ENCODE measurements at places on chromosomes 2 and 18.

DNA sequence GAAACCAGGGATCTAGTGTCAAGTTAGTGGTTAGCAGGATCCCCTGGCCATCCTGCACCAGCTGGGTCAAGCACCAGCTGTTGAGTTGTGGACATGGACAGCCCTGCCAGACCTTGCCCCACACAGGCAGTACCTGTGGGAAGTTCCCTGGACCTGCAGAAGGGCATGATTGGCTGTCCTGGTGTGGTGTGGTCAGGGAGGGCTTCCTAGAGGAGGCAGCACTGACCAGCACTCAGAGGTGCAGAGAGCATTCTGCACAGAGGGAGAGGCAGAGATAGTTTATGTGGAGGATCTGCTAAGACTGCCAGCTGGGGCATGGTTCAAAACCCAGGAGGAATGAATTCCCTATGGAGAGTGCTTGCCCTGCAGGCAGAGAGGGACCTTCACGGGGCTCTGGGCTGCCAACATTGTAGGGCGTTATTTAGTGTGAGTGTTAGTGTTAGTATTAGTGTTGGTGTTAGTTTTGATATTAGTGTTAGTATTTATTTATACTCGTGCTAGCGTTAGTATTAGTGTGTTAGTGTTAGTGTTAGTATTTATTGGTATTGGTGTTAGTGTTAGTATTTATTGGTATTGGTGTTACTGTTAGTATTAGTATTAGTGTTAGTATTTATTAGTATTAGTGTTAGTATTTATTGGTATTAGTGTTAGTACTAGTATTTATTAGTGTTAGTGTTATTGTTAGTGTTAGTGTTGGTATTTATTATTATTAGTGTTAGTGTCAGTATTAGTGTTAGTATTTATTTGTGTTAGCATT lies 31.9 kb downstream of the TWIST2 start:
- DNase-seq: no peak

DNA sequence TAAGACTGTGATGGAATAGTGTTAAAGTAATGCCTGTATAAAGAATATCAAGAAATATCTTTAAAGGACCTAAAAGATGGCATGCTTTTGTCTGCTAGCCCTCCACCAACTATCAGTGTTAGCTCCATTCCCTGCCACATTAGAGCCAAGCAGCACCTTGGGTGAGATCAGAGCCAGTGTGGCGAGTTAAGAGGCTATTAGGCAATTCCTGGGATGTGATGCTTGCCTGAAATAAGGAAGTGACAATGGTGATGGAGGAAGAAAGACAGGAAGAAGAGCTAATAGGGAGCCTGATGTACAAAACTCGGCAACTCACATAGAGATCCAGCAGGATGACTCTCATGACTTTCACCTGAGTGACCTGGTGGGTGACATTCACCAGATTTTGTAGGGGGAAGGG lies 143.5 kb downstream of the ZEB2 start:
- no peak for DNase-seq

GRCh38 chr2:125684256-125684655 lies 971.7 kb upstream of the GYPC start:
- DNase-seq: no peak

DNA sequence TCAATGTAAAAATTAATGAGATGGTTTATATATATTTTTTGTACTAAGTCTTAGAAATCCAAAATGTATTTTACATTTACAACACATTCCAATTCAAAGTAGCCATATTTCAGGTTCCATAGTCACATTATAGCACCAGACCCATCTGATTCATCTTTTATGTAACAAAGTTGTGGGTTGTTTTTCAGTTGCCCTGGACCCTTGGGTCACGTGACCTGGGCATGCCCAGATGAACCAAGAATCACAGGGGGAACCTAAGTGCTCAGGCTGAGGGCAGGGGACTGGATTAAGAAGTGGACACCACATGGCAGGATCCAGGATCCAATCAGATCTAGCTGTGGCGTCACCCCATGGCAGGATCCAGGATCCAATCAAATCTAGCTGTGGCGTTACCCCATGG lies 44.9 kb upstream of the NDUFV2 start:
- DNase-seq: no peak

- DNase-seq: no peak
Observed at GRCh38 chr18:72086421-72086820, 457.7 kb downstream of the CBLN2 start.

- DNase-seq: no peak
Observed at GRCh38 chr2:8856176-8856575, 18.8 kb upstream of the KIDINS220 start.

DNA sequence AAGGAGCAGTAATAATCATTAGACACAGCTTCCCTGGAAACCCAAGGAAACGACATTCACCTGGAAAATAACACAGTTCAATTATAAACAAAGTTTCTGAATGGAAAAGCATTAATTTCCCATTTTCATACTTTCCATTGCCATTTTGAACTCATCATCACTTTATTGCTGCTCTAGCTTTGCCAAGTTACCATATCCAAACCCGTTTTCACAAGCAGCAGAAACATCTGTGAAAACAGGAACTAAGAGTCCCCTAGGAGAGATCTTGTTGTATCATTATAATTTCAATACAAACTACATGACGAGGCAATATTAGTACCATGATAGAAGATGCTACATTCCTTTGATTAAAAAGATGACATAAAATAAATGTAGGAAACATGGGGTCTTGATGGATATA lies 597.0 kb upstream of the NRXN1 start:
- DNase-seq: no peak

- DNase-seq: no peak
Observed at GRCh38 chr2:207083361-207084110, 82.2 kb downstream of the KLF7 start.

GRCh38 chr2:28287256-28287915 lies 105.3 kb upstream of the FOSL2 start:
- DNase-seq: no peak

DNA sequence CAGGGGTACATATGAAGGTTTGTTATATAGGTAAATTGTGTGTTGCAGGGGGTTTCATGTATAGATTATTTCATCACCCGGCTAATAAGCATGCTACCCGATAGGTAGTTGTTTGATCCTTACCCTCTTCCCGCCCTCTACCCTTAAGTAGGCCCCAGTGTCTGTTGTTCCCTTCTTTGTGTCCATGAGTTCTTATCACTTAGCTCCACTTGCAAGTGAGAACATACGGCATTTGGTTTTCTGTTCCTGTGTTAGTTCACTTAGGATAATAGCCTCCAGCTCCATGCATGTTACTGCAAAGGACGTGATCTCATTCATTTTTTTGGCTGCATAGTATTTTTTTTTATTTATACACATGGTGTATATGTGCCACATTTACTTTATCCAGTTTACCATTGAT lies 34.2 kb upstream of the ELAC1 start:
- no peak for DNase-seq

GRCh38 chr2:23294238-23294637 lies 90.7 kb upstream of the KLHL29 start:
- no peak for DNase-seq

DNA sequence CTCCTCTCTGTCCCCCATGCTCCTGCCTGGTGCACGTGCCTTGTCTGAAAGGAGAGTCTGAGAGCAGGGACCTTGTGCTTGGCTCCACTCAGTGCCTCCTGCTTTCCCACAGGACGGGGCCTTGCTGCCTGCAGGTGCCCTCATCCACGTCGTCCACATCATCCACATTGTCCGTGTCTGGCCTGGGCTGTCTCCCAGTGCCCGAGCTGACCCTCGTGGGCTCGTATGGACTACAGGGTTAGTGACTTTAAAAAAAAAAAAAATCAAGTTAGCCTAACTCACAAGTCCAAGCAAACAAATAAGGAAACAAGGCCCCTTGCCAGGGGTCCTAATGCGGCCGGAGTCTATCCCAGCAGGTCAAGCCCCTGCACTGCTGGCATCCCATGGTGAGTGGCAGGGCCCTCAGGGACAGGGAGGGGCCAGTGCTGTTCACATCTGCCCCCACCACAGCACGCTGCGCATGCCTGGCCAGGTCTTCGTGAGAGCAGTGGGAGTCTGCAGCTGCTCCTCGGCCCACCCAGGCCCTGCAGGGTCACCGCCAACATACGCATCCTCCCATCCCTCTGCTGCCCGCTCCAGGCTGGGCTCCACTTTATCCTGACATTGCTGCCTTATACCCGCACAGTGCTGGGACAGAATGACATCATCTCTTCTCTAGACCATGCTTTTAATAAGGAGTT lies 232.6 kb downstream of the NDUFA10 start:
- no peak for DNase-seq

GRCh38 chr2:66547887-66548286 lies 113.0 kb downstream of the MEIS1 start:
- no peak for DNase-seq

- DNase-seq: no peak
Observed at GRCh38 chr18:572091-572830, 7.9 kb upstream of the CETN1 start.

- DNase-seq: no peak
Observed at GRCh38 chr18:61718944-61719343, 173.9 kb downstream of the RNF152 start.

- no peak for DNase-seq
Observed at GRCh38 chr2:235740821-235741220, 247.0 kb downstream of the AGAP1 start.

DNA sequence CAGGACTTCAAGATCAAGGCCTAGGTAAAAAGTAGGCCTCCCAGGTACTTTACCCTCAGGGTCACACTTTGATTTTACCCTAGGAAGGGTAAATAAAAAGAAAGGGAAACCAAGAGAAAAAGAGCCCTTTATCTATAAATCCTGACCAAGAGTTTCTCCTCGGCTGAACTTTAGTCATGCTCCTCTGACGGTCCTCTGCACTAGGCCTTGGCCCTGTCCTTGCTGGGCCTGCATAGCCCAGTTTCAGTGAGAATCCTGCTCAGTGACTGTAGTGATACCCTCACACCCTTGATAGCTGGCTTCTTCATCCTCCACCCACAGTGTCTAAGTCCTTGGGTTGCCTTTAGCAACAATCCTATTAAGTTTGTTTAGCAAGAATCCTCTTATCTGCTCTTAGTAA lies 20.5 kb upstream of the ITSN2 start:
- no peak for DNase-seq

GRCh38 chr2:164496881-164497280 lies 124.4 kb downstream of the GRB14 start:
- DNase-seq: no peak

DNA sequence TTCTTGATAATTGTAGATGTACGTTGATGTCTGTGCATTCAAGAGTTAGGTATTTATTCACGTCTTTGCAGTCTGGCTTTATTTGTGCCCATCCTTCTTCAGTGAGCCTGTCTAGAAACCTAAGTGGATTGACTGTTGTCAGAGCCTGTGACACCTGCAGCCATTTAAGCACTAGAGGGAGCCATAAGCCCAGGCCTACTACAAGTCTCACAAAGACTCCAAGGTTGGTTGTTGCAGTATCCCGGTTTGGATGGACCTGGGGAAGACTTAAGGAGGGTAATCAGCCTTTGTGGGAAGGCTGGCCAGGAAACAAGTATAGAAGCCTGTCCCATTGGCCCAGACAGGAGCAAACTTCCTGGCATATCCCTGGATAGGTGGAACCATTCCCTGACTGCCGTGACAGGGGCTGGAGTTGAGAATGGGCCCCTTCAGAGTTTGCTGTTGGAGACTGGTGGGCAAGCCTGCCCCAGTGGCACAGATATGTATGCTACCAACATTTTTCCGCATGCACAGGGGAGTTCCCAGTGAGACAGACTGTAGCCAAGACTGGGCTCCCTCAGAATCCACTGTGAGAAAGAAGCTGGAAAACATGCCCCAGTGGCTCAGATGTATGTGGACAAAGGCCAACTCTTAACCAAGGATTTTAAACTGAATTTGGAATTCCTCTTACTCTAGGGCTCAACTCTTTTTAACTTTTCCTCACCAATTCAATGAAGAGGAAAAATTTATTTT lies 9.3 kb upstream of the LRRC30 start:
- DNase-seq: no peak

DNA sequence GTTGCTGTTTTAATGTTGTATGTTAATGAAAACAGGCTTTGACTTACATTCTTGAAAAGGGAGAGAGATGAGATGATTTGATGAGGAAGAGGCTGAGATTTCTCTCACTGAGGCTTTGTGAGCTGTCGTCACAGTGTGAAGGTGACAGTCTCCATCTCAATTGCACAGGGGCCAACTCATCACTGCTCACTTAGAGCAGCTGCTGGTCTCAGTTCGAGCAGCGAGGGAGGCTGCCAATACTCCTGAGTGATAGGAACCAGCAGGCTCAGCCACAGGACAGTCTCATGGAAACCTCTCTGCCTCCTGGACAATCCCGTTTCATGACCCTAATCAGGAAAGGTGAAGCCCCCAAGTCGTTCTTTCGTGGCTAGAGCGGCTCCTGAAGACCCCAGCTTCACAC lies 170.7 kb upstream of the SOX11 start:
- DNase-seq: no peak

- no peak for DNase-seq
Observed at GRCh38 chr18:66727991-66728390, 124.1 kb upstream of the CDH19 start.

- no peak for DNase-seq
Observed at GRCh38 chr18:8221452-8221851, 387.8 kb upstream of the RAB12 start.

DNA sequence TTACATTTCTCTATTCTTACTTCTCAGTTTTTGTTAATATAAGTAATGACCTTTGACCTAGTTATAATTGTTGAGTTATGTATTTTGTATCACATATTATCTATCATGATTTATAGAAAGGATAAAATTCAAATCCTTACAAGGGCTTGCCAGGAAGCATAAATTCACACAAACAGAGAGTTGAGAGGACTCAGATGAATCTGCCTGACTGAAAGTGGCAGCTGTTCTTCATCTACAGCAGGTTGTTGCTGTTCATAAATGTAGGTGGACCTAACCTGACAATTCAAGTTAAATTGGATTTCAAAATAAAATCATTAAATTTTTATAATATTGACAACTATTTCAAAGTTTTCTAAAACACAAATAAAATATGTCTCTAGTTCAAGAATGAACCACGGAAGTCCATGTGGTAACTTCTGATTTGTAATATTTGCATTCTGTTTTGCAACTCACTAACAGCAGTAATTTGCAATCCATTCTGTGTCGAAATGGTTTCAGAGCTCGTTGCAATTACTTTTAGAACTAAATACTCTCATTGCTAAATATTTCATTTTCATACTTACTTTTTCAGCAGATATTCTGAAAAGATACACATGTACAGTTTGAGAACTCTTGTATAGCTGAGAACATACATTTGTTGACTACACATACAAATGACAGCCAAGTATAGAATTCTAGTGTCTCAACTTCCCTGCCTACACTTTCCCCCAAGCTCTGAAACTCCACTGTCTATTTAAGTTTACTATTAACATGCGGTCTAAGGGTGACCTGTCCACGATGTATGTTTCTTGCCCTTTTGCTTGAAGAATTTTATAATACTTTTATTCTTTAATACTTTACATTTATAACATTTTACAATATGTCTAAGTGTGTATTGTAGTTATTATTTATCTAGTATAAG lies 25.7 kb downstream of the SCN7A start:
- no peak for DNase-seq

Measured in CD4-positive, alpha-beta T cell treated with Interleukin-2 at 100 ng/mL for 4 hours (primary cell).